GM13977 (cell line): ENCODE measurements at places on chromosomes 7 and 10.

- DNase-seq = no peak
Measured at GRCh38 chr7:70455925-70456324, 676.0 kb upstream of the GALNT17 start.

GRCh38 chr10:5809527-5810154 is 3.6 kb downstream of the GDI2 start:
- no peak for DNase-seq

DNA sequence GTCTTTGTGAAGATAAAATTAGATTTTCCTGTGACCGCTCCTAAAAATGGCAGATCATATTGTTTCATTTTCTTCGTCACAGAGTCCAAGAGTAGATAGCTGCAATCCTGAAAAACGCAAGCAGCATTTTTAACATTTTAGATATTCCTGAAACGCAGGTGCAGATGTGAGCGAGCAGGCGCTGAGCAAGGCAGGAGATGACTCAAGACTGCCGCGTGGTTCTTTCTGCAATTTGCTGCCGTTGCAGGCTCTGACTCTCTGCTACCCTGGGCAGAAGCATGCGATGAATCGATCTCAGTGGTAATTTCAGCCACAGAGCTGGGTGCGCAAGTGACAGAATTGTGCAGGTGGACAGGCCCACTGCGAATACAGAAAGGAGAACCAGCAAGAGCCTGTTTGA is 331.9 kb downstream of the ACTR3B start:
- DNase-seq = no peak

GRCh38 chr10:117818721-117819120 is 228.0 kb downstream of the RAB11FIP2 start:
- no peak for DNase-seq

DNA sequence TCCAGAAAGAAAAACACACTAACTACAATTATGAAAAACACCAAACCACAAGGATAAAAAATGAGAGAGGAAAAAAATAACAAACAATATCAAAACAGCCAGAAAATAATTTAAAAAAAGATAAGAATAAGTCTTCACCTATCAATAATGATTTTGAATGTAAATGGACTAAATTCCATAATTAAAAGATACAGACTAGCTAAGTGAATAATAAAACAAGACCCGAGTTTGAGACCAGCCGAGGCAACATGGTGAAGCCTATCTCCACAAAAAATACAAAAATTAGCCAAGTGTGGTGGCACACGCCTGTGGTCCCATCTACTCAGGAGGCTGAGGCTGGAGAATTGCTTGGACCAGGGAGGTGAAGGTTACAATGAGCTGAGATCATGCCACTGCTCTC is 131.1 kb downstream of the MTERF1 start:
- no peak for DNase-seq

GRCh38 chr7:158796667-158797066 is 32.6 kb downstream of the ESYT2 start:
- no peak for DNase-seq
